ENCODE measurements at places on chromosomes 2 and 18.

GRCh38 chr18:67961701-67962440, 445.4 kb upstream of the DSEL start:
- no peak for DNase-seq

DNA sequence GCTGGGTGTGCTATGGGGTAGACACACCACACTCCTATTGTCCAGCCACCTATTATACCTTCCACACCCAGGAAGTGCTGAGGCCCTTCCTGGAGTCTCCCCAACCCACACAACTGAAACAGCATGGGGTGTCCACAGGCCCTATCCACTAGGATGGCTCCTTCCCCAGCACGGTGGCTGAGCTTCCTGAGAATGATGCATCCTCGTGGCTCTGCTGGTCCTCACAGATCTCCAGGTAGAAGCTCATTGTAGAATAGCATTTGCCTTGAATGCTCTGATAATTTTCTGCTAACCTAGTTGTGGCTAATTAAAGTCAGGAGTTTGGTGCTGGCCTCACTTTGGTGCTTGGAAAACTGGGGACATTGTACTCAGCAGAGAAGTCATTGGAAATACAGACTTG, 182.6 kb downstream of the ANKRD30B start:
- DNase-seq, result no peak

DNA sequence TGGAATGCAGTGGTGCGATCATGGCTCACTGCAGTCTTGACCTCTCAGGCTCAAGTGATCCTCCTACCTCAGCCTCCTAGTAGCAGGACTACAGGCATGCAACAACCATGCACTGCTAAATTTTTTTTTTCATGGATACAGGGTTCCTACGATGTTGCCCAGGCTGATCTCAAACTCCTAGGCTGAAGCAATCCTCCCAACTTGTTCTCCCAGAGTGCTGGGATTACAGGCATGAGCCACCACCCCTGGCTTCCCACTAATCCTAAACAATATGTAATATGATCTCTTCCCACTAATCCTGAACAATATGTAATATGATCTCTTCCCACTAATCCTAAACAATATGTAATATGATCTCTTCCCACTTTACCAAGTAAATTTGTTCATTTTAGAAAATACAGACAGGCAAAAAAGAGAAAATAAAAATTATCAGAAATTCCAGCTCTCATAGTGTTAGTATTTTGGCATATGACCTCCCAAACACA, 33.7 kb upstream of the C18orf32 start:
- peak; percentile 27 for DNase-seq

- DNase-seq, result no peak
Observed at GRCh38 chr2:120819720-120820210, 84.1 kb downstream of the GLI2 start.

DNA sequence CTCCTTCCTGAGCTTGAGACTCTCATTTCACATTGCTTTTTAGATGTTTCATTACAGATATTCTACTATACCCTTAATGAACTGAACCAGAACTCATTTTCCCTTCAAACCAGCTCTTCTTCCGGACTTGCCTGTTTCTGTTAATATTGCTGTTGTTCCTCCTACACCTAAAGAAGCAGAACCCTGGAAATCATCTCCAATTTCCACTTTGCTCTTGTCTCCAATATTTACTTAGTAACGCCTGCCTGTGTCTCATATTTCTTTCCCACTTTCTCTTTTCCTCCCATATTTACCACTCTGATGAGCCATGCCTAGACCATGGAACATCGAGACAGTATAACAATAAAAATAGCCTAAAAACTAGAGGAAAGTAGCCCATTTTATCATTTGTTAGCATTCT, 17.9 kb upstream of the GMCL1 start:
- no peak for DNase-seq

GRCh38 chr2:73938718-73939352, 12.2 kb downstream of the DGUOK start:
- DNase-seq, result no peak

- no peak for DNase-seq
Observed at GRCh38 chr2:195458936-195459335, 198.1 kb upstream of the SLC39A10 start.

GRCh38 chr2:105935063-105935462, 190.4 kb downstream of the NCK2 start:
- no peak for DNase-seq

GRCh38 chr2:143463719-143464118, 334.5 kb downstream of the ARHGAP15 start:
- DNase-seq, result no peak

GRCh38 chr2:85409845-85410583, at the start of gene CAPG:
CAPG (minus strand) TSS chr2:85410366; CDS start chr2:85402145, 8,221 bp downstream.
- DNase-seq, result no peak

GRCh38 chr2:57759822-57760300, 286.7 kb upstream of the VRK2 start:
- DNase-seq, result peak; percentile 78

GRCh38 chr2:178279142-178279541, 84.8 kb downstream of the OSBPL6 start:
- DNase-seq, result no peak
